HL-60 (cell line): ENCODE measurements at places on chromosomes 5 and 9.

GRCh38 chr5:172540099-172540870 is 86.0 kb upstream of the SH3PXD2B start:
- DNase-seq, result no peak

- no peak for DNase-seq
Measured at GRCh38 chr9:101832486-101832885, 94.0 kb upstream of the GRIN3A start.

- DNase-seq, result no peak
Measured at GRCh38 chr9:86116425-86116824, 17.1 kb upstream of the GOLM1 start.

- DNase-seq, result peak; percentile 26
Measured at GRCh38 chr9:112063151-112063550, 111.9 kb downstream of the SUSD1 start.

GRCh38 chr9:127554966-127555839 is 56.9 kb upstream of the STXBP1 start:
- DNase-seq, result no peak

DNA sequence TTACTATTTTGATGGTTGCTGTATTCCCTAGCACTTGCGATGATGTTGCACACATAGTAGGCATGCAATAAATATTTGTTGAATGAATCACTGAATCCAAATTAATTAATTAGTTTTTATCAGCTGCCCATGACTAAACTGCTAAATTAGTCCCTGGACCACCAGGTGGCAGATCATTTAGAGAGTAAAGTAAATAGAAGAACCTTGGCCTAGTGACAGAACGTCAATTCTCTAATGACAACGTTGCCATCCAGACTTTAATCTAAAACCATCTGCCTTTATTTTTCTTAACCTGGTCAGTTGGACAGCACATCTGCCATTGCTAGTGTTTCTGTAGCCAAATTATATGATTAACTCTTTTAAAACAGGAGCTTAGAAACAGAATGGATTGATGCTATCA is 457.5 kb downstream of the KIF4B start:
- no peak for DNase-seq

GRCh38 chr5:150448952-150449516 is 505 bp downstream of the RPS14 start:
- DNase-seq, result no peak

DNA sequence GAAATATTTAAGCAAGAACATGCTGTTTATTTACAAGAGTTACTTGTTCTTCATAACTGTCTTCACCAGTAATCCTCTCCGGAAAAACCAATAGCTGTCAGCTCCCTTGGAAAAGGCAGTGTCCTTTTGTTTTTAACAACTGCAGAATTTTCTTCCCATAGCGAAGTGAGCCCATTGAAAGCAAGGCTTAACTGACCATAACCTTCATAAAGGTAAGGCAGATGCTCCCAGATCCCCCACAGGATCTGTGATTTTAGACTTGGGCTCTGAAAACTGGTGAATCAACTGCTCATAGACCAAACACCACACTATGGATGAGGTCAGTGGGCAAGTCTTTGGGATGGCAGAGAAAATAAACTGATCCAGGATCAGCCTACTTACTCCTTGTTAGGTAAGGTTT is 155.0 kb downstream of the GLIS3 start:
- no peak for DNase-seq

GRCh38 chr5:32679218-32679617 is 31.9 kb upstream of the NPR3 start:
- no peak for DNase-seq

GRCh38 chr9:128001779-128002298 is 21.1 kb upstream of the EEIG1 start:
- no peak for DNase-seq

GRCh38 chr5:158463188-158463587 is 604.2 kb upstream of the CLINT1 start:
- DNase-seq, result no peak

- DNase-seq, result no peak
Measured at GRCh38 chr5:98827161-98827560, 53.7 kb downstream of the RGMB start.

GRCh38 chr5:73938280-73938937 is 312.4 kb downstream of the ARHGEF28 start:
- no peak for DNase-seq
